ENCODE measurements at places on chromosomes 3 and 15. TPM values are rescaled to one million over a fixed set of nuclear protein-coding genes. Genes with fewer than 3 reads are reported as not detected.

The MME gene
- total RNA-seq, result 19.5 TPM

The TP63 gene
- total RNA-seq, result not detected

The HTD2 gene
- total RNA-seq, result 14.4 TPM

The DUSP7 gene
- total RNA-seq, result 12.6 TPM

- DNase-seq, result no peak
These were observed 171.0 kb downstream of the TLE3 start for GRCh38 chr15:69926721-69927120.

- DNase-seq, result peak; percentile 80
These were observed 67.9 kb upstream of the MITF start for GRCh38 chr3:69671082-69671952.

DNA sequence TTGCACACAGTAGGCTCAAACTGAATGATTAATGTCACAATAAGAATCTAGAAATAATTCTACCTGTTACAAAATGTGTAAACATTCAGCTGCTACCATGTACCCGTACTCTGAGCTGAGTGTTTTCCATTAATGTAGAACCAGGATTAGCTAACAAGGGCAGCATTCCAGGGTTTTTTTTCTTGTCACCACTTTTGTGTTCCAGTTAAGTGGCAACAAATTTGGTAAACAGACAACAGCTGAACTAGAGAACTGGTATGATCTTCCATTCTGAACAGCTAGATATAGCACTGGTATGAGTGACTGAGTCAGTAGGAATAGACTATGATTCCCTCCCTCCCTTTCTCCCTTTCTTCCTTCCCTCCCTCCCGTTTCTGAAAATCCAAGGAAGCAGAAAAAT is 229.4 kb downstream of the CD47 start:
- no peak for DNase-seq

- DNase-seq, result no peak
These were observed 612 bp downstream of the GJD2 start for GRCh38 chr15:34754171-34754601.

- DNase-seq, result no peak
These were observed 6.9 kb upstream of the SACM1L start for GRCh38 chr3:45682311-45682710.

DNA sequence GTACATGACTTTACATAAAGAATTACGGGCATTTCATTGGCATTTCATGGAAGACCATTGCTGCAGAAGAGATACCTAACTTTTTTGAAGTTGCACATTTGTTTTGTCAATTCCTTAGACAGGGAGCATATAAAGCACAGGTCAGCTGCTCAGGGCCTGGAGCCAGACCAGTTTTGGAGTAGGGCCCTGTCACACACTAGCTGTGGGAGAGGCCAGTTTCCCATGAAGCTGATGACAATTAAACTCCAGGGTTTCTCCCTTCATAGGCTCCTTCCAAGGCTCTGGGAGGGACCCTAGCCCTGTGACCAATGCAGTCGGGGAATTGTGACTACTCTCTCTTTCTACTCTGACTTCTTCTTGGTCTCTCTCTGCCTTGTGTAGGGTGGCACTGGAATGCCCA is 107.3 kb upstream of the SELENOK start:
- DNase-seq, result no peak

DNA sequence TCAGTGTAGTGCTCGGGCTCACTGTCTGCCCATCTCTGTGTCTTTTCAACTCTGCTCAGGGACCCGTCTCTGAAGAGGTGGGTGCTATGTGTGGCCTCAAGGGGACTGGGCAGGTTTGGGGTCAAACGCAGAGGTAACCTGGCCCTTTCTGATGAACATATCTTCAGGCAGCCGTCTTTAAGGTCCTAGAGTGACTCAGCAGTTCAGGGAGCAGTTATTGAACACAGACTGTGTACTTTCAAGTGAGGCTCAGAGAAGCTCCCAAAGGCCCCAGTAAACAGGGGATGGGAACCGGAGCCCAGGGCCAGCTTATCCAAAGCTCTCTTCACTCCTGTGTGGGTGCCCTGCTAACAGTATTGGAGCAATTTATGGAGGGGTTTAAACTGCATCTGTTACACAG is 73.1 kb downstream of the WDR76 start:
- DNase-seq, result no peak

DNA sequence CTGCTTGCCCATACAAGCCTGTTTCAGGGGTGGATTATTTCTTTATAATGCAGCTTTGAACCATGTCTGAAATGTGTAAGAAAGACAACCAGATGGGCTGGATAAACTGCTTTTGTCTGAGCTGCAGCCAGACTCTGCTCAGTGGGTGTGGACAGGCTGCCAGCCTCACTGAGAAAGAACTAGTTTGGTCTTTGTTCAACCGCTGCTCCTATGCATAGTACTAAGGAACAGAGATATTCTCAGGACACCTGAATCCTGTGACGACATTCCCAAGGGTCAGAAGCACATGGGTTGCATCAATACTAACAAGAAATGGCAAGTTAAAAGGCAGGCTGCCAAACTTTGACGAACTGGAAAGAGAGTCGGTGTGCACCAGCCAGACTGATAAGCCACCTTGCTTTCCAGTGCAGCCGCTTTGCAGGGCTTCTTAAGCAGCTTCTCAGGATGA is 57.2 kb downstream of the PLD1 start:
- no peak for DNase-seq

GRCh38 chr3:62873761-62874710 is 1.2 kb downstream of the CADPS start:
- peak; percentile 57 for DNase-seq

- peak; percentile 37 for DNase-seq
These were observed 42.9 kb downstream of the UACA start for GRCh38 chr15:70720228-70721016.
